ENCODE measurements at places on chromosomes 1 and 21.

DNA sequence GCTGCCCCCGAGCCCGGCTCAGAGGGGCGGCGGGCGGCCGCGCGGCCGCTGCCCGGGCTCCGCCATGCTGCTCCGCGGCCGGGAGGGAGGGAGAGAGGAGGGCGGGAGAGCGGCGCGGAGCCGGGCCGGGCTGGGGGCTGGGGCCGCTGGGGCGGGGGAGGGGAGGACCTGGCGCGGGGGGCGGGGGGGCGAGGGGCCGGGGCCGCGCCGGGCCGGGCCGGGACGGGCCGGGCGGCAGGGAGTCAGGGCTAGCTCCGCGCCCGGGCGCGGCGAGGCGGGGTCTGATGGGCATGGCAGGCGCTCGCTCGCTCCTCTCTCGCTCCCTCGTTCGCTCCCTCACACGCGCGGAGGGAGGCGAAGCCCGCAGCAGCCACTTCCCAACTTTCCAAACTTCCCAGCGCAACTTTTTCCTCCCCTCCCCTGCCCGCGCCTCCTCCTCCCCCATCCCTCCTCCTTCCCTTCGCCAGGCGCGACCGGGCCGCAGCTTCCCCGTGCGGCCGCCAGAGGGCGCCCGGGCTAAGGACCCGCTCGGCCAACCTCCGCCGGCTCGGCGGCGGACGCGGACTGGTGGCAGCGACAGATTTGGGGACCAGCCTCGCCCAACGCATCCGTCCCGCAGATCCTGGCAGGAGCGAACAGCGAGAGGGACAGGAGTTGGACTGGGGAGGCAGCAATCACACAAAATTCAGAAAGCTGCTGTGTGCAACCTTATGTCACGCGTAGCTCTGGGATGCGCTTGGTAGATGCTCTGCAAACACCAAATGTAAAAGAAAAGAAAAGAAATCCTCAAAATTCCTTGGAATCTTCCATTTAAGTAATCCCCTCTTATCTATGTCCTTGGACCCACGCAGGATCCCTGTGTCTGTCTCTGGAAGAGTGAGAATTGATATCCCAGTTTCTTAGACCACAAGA, at the start of gene TRABD2B:
TRABD2B (minus strand) TSS at position 97 of the 912 bp plus-strand sequence.
- ATAC-seq, result peak; percentile 95

DNA sequence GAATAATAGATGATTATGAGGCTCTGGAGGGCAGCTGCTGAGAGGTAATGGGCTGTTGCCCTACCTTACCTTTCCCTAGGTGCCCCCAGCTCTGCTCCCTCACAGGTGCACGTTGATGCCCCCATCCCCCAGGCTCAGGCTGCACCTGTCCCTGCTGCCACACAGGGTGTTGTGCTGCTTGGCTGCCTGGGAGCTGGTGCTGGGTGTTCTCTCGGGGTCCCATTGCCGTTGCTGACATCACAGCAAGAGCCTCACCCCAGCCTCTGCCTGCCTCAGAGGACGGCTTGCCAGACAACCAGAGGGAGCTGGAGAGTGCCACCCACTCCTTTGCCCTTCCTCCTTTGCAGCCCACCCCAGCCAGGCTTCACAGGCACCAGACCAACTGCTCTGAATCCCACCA, 31.4 kb upstream of the DMBX1 start:
- ATAC-seq, result no peak

DNA sequence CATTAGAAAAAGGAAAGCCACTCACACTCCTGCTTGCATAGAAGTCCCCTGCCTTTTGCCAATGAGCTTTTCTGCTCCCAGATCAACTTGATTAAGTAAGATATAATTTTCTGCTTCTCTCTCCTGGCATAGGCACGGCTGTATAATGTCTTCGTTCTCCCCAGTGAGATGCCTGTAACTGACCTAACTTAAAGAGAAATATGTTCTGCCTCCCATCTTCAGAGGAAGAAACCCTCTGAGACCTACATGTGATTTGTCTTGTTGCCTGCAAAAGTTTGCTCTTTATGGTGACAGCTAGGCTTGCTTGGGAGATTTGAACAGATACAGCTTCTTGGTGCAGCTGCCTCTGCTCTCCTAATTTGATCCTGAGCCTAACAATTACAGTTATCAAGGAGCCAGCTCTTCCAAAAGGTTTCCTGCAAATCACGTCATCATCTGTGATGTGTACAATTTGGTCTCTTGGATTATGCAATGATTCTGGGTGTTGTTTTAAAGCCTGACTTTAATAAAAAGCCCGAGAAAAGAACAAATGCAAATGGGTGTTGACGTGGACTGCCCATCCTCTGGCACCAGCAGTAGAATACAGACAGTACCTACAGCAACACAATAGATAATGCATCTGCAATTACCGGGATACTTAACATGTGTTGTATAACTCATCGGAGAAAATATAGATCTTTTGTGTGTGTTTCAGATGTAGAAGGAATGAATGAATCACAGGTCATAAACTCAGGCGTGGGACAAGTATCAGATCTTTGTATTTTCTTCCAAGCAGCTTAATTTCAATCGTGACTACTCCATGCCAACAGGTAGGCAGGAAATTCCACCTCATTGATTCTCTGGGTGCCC, 76.2 kb upstream of the KAZN start:
- no peak for ATAC-seq

DNA sequence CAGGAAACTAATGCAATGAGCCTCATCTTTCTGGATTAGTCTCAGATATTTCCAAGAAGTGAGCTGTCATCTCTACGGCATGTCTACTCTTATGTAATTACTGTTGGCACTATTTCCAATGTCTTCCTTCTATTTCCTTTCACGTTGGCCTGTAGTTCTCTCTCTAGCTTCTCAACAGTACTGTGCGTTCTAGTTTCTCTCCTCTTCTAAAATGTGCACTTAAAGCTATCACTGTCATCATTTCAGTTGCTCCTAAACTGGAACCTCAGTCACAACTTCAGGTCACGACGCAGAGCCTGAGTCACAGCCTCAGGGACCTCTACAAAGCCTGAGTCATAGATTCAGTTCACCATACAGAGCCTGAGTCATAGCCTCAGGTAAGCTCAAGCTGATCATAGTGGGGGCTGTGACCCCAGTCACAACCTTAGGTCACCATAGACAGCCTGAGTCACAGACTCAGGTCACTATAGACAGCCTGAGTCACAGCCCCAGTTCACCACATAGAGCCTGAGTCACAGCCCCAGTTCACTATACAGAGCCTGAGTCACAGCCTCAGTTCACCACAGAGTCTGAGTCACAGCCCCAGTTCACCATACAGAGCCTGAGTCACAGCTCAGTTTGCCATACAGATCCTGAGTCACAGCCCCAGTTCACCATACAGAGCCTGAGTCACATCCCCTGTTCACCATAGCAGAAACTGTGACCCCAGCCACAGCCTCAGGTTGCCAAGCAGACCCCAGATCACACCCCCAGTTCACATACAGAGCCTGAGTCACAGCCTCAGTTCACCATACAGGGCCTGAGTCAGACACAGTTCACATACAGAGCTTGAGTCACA, 13.0 kb downstream of the WNT9A start:
- no peak for ATAC-seq

GRCh38 chr1:174965362-174966007, 34.3 kb upstream of the CACYBP start:
- peak; percentile 25 for ATAC-seq

GRCh38 chr1:234755449-234755863, 145.5 kb upstream of the IRF2BP2 start:
- ATAC-seq, result peak; percentile 85

- peak; percentile 91 for ATAC-seq
Observed at GRCh38 chr1:248618878-248619277, 16.0 kb downstream of the OR2T11 start.

GRCh38 chr1:233114159-233114558, 163.7 kb downstream of the NTPCR start:
- no peak for ATAC-seq

DNA sequence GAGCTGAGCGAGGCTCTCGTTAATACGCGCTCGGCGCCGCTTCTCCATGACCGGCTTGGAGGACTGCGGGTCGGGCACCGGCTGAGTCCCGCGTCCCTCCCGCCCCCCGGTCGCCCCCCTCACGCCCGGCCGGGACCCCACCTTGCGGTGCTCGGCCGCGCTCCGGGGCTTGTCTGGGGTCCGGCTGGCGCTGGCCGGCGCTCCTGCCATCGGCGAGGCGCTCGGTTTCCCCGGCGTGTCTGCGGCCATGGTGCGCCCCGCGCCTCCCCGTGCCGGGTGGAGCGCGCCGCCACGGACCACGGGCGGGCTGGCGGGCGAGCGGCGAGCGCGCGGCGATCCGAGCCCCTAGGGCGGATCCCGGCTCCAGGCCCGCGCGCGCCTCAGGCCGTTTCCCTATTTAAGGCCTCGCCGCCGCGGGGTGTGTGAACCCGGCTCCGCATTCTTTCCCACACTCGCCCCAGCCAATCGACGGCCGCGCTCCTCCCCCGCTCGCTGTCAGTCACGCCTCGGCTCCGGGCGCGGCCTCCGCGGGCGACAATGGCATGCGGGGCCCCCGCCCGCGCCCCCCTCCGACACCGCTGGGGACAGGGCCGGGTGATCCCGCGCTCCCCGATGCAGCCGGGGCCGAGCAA, at the start of gene HES4:
HES4 (minus strand) TSS at position 373 of the 632 bp plus-strand sequence; CDS start at position 249, 124 bp downstream.
- ATAC-seq, result peak; percentile 29

DNA sequence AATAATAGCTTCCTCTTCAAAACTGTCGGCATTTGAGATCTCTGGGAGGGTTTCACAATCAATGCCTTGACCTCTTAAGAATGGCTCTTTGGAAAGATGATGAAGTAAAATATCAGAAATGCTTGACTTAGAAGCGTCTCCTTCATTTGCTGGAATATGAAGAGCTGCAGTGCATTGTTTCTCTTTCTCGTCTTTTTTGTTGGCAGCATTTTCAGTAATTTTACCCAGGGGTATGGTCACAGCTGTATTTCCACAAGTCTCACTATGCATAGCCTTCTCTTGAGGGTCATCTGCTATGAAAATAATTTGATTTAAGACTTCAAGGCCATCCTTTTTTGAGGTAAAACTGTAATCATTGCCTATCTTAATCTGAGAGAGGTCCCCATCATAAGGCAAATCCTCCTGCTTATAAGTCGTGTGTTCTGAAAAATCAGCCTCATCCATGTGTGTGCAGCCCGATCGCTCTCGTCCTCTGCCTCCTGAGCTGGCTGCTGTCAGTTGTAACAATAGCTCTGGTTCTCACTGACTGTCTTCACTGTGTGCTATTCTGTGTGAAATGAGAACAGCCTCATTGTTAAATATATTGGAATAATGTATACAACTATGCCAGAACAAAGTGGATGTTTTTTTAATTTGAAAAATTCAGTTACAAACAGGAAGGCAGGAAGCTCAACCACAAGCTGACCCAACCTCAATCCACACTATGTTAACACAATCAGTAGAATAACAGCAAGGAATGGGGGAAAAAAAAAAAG, 4.5 kb downstream of the AKNAD1 start:
- no peak for ATAC-seq

DNA sequence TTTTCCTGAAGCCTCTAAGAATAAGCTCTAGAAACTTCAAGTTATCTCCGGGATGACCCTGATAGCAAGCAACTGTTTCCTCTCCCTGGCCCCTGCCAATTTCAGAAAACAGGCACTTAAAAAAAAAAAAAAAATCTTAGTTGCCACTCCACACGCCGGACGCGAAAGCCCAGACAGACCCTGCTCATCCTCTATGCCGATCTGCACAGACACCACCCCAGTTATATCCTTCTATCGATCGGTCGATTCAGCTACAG, 1.7 kb downstream of the ANP32E start:
- ATAC-seq, result peak; percentile 19

DNA sequence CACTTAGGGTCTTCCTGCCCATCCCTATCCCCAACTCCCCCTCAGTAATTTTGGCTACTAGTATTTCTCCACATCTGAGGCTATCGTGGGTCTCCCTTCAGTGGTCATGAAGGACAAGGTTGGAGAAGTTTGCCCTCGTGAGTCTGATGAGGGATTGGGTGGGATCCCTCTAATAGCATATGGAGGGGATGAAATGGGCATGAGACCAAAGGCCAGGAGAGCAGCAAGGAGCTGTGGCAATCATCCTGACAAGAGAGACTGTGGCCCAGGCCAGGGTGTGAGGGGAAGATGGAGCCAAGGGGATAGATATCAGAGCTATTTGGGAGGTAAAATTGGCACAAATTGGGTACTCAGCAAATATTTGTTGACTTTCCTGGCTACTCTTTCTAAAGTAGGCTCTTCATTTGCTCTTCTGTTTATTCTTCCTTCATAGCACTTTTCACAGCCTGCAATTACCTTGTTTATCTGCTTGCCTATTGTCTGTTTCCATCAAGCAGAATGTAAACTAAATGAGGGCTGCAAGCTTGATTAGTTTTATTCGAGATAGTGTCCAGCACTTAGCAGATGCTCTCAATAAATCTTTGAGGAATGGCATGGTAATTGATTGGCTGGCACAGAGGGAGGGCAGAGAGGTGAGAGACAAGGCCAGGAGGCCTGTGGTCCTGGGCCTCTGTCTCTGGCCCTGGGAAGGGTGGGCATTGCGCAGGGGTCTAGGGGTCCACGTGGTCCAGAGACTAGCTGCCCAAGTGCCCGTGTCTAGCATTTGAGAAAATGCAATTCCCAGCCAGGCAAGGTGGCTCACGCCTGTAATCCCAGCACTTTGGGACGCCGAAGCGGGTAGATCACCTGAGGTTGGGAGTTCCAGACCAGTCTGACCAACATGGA, 1.5 kb upstream of the PLK3 start:
- ATAC-seq, result no peak

DNA sequence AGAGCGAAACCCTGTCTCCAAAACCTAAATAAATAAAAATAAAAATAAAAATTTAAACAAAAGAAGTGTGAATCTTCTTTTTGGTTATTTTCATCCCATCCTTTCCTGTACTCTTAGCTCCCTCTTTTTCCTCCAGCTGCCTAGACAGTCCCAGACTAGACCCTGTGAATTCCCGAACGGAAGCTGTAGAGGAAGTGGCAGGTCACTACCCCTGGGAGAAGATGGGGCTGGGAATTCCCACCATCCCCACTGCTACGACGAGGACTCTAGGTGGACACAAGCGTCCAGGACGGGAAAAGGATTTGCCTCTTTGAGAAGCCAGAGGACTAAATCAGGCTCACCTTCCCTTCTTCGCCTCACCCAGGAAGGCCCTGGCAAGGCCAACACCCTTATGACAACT, 12.6 kb downstream of the RHBDL2 start:
- no peak for ATAC-seq

GRCh38 chr1:240869071-240869470, 257.1 kb upstream of the GREM2 start:
- ATAC-seq, result no peak

GRCh38 chr1:27365372-27366112, 1.2 kb downstream of the MAP3K6 start:
- peak; percentile 79 for ATAC-seq

- ATAC-seq, result no peak
Observed at GRCh38 chr1:111214074-111214801, 13.3 kb upstream of the CHI3L2 start.

GRCh38 chr1:184056921-184057555, 5.5 kb downstream of the TSEN15 start:
- peak; percentile 87 for ATAC-seq

GRCh38 chr1:223708001-223708359, 4.4 kb upstream of the CAPN2 start:
- ATAC-seq, result no peak

DNA sequence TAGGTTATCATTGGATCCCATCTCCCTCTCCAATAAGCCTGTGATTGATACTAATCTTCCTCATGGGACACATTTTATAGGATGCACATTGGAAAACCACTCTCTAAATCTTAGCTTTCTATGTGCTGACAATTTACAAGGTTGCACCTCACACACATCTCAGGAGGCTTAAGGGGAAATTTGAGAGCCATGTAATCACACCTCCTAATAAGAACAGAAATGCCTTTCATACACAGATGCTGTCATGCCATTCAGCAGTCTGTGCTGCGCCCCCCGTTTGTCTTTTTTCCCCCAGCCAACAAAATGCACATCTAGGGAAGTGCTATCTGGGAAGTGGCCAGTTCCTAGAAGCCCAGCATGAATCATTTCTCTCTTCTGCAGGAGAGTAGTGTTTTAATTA, 154.5 kb downstream of the ST6GALNAC5 start:
- no peak for ATAC-seq

- ATAC-seq, result no peak
Observed at GRCh38 chr21:37193006-37193405, 74.1 kb downstream of the VPS26C start.
